ENCODE measurements at places on chromosomes 2 and 18.

GRCh38 chr2:172095146-172095904, 7.4 kb downstream of the DLX2 start:
- peak; percentile 73 for DNase-seq

GRCh38 chr2:52955079-52955478, 812.5 kb upstream of the CHAC2 start:
- no peak for DNase-seq

GRCh38 chr2:109279243-109279860, 150.3 kb downstream of the SH3RF3 start:
- peak; percentile 32 for DNase-seq

DNA sequence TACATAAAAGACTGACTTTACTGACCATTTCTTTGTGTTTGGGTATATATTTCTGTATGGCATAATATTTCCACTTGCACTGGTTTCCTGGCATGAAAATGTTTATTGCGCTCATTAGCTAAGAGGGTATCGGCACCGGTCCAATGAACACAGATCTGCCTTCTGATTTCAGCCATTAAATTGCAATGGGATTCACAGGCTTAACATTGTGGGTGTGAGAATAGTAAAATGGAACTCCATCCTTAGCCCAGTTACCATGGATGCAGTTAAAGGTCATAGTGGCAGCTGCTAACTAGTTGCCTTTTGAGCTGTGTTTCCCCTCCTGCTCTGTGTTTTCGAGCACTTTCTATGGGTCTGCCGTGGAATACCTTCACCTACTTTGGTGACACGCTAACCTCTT, 352.6 kb upstream of the POU3F3 start:
- DNase-seq: no peak

- no peak for DNase-seq
Measured at GRCh38 chr2:174051741-174052583, 86.8 kb upstream of the SP3 start.

GRCh38 chr2:170521299-170521698, 193.8 kb upstream of the SP5 start:
- no peak for DNase-seq

- DNase-seq: no peak
Measured at GRCh38 chr2:179954026-179954425, 53.1 kb downstream of the CWC22 start.

DNA sequence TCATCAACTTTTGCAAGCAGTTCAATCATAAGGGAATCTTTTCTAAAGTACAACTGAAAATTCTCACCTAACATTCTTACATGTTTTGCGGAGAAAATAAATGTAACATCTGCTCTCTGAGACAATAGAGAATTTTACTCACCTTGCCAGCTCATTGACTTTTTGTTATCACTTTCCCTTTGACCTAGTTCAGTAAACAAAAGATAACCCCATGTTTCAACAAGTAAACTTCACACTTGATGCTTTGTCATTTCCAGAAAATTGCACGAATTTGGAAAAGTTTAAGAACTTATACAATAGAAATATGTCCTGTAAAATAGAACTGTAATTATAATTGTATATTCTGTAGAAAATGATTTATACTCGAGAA, 1110.0 kb upstream of the ACVR2A start:
- DNase-seq: no peak

Measured in skeletal muscle cell (primary cell).